MCF 10A (cell line): ENCODE measurements at places on chromosomes 7 and 10. TPM values are rescaled to one million over a fixed set of nuclear protein-coding genes. Genes with fewer than 3 reads are reported as not detected.

DNA sequence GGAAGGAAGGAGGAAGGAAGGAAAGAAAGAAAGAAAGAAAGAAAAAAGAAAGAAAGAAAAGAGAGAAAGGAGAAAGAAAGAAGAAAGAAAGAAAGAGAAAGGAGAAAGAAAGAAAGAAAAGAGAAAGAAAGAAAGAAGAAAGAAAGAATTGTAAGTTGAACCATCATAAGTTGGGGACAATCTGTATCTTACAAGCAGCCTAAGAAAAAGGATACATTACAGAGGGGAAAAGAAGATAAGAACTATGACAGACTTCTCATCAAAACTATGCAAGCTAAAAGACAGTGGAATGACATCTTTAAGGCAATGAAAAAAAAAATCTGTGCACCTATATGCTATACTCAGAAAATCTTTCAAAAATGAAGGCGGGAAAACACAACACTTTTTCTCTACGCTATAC lies 50.3 kb upstream of the SP4 start:
- DNase-seq, result no peak

DNA sequence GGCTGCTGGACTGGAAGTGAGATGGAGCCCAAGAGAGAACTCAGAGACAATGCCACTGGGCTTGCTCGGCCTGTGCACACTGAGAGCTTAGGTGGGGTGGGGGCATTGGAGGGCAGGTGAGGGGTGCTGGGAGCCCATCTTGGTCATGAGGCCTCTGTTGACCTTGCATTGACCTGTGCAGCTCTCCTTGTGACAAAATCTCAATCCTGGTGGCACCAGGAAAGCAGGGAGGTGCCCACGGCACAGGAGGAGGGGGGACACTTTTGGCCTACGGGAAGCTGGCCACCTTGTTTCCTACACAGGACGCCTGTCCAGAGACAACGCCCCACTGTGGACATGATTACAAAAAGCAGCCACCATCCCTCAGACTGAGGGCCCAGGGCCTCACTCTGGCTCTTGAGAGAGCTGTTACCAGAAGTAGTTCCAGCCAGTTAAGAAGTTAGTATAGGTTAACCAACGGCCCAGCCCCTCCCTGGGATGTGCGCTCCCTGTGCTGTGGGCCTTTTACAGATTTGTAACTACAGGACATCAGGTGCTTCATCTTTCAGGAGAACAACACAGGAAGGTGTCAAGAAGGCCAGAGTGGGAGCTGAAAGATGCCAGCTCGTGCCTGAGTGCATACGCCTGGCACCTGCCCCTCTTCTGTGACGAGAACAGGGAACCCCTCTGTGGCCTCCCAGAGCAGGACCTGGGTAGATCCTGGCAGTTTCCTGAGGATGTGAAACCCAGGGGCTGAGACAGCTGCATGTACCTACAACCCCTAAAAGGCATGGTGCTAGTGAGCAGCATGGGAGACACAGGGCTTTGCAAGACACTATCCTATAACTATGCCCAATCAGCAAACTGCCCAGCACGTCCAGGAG lies 10.3 kb downstream of the PKD1L1 start:
- no peak for DNase-seq

- peak; percentile 47 for DNase-seq
Measured at GRCh38 chr10:67788028-67788886, 49.7 kb downstream of the DNAJC12 start.

DNA sequence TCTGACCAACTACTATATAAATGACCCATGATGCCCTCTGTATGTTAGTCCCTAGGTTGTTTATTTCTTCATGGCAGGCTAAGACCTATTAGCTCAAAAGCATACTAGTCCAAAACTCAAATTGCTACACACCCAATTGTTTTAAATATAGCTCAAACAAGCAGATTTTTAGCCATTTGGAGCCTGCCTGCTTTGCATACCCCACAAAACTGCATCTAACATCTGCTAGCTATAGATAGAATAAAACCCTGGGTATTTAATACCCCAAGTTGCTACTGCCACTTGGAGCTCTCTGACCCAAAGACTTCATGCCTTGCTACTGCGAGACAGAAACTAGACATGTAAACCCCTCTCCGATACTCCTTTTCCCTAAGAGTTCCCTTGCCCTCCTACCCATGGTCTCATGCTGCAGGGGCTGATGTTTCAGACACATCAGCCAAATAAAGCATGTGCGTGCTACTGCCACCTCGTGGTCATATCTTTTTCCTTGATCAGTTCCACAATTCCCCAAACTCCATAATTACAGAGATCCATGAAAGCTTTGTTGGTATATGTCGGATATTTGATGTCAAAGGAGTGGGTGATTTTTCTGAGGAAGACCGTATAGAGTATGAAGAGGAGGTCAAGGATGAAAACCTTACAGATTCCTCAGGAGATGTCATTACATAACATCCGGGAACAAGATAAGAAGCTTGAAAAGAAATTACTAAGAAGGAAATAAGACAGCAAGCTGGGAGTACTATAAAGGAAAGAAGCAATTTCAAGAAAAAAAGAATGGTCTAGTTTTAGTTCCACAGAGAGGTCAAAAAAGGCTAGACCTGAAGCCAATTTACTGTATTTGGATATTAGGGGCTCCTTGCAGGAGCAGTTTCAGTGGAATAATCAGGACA lies 386.6 kb downstream of the SH2D4B start:
- peak; percentile 64 for DNase-seq

DNA sequence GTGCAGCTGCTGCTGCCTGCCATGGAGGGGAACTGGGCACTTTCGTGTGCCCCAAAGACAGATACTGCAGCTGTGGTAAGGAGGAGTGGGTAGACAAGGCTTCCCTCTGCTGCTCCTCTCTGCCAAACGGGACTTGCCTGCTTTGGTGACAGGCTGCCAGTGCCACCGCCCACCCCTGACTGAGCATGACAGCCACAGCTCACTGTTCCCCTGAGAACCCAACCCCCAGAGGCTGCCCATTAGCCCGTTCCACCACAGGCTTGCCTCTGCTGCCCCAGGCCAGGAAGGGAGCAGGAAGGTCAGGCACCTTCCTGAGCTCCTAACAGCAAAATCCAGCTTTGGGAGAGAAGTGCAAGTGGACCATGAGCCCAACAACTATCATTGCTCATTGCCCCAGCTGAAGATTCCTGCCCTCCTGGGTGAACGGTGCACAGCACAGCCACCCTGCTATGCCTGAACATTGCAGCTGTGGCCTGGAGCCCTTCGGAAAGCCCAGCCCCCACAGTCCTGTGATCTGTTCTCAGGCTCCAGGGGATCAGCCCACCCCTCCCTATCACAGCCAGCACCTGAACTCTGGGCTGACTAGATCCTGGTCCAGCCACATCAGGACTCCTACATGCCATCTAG lies 58.7 kb upstream of the ANTXRL start:
- DNase-seq, result peak; percentile 8

DNA sequence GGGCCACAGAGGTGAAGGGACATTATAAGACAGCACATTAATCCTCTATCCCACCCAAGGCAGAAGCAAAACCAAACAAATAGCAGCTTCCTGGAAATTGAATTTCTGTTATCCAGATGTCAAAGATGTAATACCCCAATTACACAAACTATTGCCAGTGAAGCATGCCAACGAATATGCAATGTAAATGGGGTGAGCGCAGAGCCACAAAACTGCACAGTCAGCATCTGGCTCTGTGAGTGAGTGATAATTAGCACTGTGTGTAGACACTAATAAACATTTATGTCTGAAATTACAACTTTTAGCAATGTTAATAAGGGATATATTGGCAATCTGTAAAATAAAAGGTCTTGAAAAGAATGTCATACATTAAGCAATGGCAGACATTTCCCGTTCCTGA lies 3.2 kb downstream of the BEND7 start:
- DNase-seq, result no peak

GRCh38 chr10:46218921-46219320 lies 67.9 kb upstream of the ANTXRL start:
- no peak for DNase-seq

DNA sequence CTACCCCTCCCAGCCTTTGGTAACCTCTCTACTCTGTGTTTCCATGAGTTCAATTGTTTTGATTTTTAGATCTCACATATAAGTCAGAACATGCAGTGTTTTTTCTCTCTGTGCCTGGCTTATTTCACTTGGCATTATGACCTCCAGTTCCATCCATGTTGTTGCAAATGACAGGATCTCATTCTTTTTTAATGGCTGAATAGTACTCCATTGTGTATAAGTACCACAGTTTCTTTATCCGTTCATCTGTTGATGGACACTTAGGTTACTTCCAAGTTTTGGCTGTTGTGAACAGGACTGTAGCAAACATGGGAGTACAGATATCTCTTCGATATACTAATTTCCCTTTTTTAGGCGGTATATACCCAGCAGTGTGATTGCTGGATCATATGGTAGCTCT lies 141.6 kb downstream of the LRRC4 start:
- no peak for DNase-seq

- DNase-seq, result no peak
Measured at GRCh38 chr10:114755537-114755936, 66.0 kb upstream of the FHIP2A start.

Gene FGFR2
- total RNA-seq, result 2.7 and 3.0 TPM in 2 replicates

Gene OPN1SW
- not detected in 2 replicates for total RNA-seq
